ENCODE measurements at places on chromosomes 16 and 17. TPM values are rescaled to one million over a fixed set of nuclear protein-coding genes. Genes with fewer than 3 reads are reported as not detected.

GRCh38 chr16:54933281-54934011, 2.8 kb downstream of the IRX5 start:
- peak; percentile 82 for DNase-seq

DNA sequence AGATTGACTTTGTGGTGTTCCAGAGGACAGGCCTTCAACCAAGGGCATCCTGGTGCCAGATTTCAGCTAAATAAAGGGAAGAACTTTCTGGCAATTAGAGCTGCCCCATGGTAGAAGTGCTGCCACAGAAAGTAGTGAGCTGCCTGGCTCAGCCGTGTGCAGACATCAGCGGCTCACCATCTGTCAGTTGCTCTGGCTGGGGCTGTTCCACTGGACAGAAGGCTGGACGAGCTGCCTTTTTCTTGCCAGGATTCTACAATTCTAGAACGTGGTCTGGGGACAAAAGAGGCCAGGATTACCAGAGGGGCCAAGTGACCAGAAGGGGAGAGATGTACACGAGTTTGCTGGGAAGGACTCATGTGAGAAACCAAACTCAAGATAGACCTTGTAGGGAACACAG, 107.0 kb upstream of the RPL38 start:
- no peak for DNase-seq

GRCh38 chr16:1374418-1375297, 22.9 kb downstream of the GNPTG start:
- no peak for DNase-seq

Gene DHX58
- total RNA-seq, result 56.6 TPM

Gene FAAP100
- 70.2 TPM for total RNA-seq

DNA sequence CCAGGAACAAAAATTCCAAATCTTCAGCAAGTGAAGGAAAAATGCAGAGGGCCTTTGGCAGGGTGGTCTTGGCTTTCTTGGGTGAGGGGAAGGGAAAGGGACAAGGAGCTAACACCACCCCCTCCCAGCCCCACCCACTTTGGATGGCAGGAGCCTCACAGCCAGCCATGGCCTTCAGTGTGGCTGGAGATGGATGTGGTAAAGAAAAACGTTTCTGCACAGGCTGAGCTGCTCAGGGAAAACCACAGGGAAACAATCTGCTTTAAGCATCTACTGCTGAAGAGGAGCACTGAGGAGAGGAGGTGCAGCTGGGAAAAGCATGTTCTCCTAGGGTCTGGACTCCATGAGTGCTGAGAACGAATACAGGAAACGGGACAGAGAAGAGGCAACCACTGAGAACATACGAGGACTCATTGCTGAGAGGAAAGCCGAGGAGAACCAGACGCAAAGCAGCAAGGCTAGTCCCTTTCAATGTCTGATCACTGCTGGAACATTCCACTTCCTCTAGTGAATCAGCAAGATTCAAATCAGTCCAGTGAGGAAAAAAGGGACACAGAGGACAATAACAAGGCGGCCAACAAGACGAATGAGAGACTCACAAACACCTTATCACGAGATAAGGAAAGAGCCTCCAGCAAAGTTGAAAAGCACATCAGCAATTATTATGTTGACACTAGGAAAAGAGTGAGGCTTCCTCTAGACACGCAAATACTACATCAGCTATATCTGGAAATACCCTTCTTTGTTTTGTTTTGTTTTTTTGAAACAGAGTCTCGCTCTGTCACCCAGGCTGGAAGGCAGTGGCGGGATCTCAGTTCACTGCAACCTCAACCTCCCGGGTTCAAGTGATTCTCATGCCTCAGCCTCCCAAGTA, 41.7 kb downstream of the ZZEF1 start:
- no peak for DNase-seq

Gene DNAI2
- 1.4 TPM for total RNA-seq

DNA sequence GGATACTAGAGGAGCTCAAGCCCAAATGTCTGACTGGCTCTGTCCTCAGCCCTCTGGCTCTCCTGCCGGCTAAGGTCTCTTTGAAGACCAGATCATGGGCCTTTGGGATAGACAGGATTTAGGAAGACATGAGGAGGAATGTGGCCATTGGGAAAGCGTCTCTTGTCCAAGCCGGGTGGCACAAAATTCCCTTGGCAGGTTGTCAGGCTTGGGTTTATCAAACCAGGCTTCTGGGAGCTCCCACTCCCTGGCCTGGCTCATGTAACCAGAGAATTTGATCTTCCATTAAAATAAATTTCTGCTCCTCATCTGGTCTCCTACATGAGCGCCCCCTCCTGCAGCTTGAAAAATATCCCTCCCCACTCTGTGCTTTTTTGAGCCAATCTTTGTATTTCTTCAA, 71.1 kb downstream of the IRX3 start:
- no peak for DNase-seq

GRCh38 chr17:14144508-14144907, 75.2 kb downstream of the COX10 start:
- no peak for DNase-seq

DNA sequence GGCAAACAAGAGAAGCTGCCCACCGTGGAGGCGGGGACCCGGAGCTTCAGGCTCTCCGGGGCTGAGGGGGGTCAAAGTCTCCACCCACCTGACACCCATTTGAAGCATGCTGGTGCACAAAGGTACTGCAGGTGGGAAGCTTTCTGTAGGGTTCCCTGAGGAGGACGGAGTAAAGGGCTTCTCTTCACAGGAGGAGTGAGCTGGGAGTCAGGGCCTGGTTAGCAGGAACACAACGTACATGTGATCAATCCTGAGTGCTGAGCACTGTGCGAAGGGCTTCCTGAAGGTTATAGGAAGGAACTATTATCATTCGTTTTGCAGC, 252.9 kb upstream of the RPL38 start:
- no peak for DNase-seq

DNA sequence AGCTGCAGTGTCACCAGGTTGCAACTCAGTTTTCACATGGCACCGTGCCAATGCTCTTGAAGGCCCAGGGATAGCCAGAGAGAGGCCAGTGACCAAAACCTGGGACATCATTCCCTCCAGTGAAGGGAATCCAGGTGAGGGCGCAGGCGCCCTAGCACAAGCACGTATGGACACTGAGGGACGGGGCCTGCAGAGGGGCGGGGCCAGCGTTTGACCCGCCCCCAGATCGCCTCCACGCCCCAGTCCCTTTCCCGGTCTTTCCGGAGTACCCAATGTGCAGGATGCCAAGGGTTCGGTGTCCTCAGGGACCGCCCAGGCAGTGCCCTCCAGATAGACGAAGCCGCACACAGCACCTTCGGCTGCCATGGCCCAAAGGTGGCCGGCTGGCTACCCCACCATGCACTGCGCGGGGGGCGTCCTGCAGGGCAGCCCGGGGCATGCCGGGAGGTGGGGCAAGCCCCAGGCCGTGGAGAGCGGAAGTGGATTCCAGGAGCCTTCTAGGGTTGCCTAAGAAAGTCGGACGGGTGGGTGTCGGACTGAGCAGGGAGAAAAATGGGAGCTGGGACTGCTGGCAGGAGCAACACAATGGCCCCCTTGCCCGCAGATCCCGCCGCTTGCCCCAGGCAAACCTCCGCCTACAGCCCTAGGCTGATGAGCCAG, 4.6 kb downstream of the SLC12A4 start:
- peak; percentile 78 for DNase-seq

Gene ICAM2
- 53.1 TPM for total RNA-seq

Gene ZFP3
- 6.3 TPM for total RNA-seq

GRCh38 chr17:14032234-14032633, 37.1 kb upstream of the COX10 start:
- no peak for DNase-seq

GRCh38 chr16:81448154-81449131, 3.8 kb downstream of the CMIP start:
- DNase-seq, result no peak

Gene KRT36
- not detected for total RNA-seq

- DNase-seq, result no peak
Measured at GRCh38 chr16:76910931-76911330, 280.1 kb upstream of the MON1B start.

Gene CTU2
- 17.4 TPM for total RNA-seq

Gene INPP5K
- total RNA-seq, result 116 TPM

Gene SALL1
- total RNA-seq, result not detected

Gene SPEM3
- not detected for total RNA-seq

- DNase-seq, result no peak
Measured at GRCh38 chr17:74921026-74921681, 1.9 kb downstream of the USH1G start.

GRCh38 chr16:16928532-16929109, 542.1 kb downstream of the XYLT1 start:
- no peak for DNase-seq

GRCh38 chr16:78522327-78522726, 422.9 kb downstream of the WWOX start:
- DNase-seq, result no peak

GRCh38 chr16:87603684-87604633, 1.7 kb downstream of the JPH3 start:
- DNase-seq, result no peak

DNA sequence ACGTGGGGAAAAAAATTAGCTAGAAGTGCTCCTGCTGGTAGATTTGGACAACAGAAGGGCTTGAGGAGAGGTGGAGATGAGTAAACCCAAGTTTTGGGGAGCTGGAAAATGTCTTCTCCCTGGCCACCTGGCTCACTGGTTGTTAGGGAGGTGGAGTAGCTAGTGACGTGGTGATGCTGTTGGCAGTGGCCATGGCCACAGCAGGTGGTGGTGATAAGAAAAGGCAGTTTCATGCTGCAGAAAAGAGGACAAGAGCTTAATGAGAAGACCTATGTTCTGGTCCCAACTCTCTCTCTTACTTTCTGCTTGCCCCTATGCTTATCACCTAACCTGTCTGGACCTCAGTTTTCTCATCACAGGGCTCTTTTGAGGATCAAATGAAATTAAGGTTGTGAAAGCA, 223.5 kb upstream of the N4BP1 start:
- DNase-seq, result no peak

DNA sequence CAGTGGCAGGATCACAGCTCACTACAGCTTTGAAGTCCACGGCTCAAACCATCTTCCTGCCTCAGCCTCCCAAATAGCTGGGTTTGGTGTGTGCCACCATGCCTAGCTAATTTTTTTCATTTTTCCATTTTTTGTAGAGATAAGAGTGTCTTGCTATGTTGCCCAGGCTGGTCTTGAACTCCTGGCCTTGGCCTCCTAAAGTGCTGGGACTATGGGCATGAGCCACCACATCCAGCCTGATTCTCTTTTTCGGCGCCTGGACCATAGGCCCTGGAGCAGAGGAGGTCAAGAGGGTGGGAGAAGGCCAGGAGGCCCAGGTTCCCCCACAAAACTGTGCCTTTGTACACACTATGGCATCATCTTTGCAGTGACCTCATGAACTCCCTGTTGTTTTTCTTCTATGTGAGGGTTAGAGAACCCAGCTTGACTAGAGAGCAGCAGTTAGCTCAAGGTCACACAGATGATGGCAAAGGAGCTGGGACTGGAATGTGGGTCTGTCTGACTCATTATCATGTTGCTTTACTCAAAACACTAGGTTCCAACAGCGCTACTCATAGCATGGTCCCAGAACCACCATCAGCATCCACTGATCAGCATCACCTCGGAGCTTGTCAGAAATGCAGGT, 16.3 kb downstream of the SCN4A start:
- no peak for DNase-seq

GRCh38 chr16:81530296-81530721, 85.7 kb downstream of the CMIP start:
- no peak for DNase-seq

DNA sequence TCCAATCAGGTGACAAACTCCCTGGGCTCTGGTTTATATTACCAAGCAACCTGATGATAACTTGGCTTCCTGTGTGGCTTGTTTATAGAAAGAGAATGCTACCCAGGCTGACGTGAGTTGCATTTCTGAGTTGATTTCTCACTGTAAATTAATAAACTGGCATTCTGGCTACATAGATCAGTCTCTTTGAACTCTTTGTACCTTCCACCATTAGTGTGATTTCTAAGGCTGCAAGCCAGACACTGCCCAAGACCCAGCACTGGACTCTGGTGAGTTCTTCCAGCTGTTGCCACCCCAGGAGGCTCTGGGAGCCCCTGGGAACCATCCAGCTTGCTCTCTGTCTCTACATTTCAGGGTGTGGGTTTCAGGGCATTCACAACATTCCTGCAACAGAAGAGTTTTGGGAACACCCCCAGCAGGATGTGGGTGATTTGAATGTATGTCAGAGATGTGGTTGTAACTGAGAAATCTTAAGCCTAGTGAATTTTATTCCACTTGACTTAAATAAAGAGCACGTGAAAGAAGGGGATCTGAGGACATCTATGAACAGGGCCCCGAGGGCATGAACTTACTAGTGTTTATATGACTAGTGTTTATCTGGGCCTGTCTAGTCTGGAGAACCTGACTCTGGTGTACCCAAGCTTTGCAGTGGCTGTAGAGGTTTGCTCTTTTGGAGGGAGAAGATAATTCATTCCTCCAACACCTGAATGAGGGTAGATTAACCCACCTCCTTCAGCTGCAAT, 30.3 kb upstream of the LRRC37A start:
- no peak for DNase-seq

GRCh38 chr17:38415250-38416194, 12.7 kb upstream of the ARHGAP23 start:
- DNase-seq, result peak; percentile 79

Gene FAM20A
- 150 TPM for total RNA-seq

Gene NOG
- 1.7 TPM for total RNA-seq

GRCh38 chr17:3762922-3763776, 37.8 kb downstream of the ITGAE start:
- no peak for DNase-seq

Gene HS3ST2
- 2.8 TPM for total RNA-seq

GRCh38 chr17:559551-560431, 154.8 kb downstream of the VPS53 start:
- DNase-seq, result no peak

Gene PYY
- 0.60 TPM for total RNA-seq

Gene FAM234A
- 55.4 TPM for total RNA-seq

Gene OR2C1
- 0.46 TPM for total RNA-seq

DNA sequence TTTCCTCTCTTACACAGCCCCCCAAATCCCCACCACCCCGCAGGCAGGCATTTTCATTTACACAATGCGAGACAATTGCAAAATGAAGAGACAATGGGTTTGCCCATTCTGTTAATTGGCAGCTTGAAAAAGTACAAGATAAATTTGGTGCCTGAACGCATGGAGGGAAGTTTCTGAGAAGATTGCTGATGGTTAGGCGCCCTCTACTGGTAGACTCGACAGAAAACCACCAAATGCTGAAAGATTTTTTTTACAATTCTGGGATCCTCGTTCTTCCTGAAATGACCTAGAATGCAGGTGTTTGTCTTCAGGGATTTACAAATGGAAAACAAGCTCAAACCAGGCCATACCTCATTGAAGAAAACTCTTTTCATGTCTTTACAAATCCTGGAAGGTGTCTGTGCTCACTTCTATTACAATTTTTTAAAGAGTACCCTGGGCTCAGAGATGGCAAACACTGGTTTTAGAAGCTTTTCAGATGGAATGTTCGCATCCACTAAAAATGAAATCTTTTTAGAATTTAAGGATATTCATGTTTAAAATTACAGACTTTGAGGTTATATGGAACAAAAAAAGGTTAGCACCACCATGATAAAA, 338.5 kb downstream of the PMP22 start:
- no peak for DNase-seq

Gene TOX3
- total RNA-seq, result 2.2 TPM

Gene MBTD1
- total RNA-seq, result 15.4 TPM

Gene METTL23
- 13.6 TPM for total RNA-seq

Gene GRB7
- total RNA-seq, result 19.9 TPM

- DNase-seq, result no peak
Measured at GRCh38 chr17:30170415-30170987, 53.9 kb downstream of the NSRP1 start.

Data from upper lobe of left lung (tissue), 6 donors.